ENCODE measurements at places on chromosomes 7 and 10.

DNA sequence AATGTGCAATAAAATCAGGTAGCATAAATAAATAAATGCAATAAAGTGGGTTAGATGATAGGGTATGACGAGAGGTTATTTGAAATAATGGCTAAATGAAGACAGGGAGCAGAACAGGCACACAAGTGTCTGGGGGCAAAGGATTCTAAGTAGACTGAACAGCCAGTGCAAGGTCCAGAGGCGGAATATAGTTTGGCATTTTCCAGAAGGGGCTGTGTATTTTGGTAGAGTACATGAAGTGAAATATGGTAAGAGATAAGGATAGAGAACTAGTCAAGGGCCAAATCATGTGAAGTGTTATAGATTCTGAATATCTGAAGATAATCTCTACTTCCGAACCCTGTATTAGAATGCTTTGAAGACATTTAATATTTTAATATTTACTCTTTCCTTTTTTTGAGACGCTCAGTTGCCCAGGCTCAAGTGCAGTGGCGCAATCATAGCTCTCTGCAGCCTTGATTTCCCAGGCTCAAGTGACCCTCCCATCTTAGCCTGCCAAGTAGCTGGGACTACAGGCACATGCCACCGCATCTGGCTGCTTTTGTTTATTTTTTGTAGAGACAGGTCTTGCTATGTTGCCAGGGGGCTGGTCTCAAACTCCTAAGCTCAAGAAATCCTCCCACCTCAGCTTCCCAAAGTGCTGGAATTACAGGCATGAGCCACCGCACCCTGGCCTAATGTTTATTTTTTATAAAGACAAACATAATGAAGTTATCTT lies 44.4 kb upstream of the CD36 start:
- no peak for DNase-seq

DNA sequence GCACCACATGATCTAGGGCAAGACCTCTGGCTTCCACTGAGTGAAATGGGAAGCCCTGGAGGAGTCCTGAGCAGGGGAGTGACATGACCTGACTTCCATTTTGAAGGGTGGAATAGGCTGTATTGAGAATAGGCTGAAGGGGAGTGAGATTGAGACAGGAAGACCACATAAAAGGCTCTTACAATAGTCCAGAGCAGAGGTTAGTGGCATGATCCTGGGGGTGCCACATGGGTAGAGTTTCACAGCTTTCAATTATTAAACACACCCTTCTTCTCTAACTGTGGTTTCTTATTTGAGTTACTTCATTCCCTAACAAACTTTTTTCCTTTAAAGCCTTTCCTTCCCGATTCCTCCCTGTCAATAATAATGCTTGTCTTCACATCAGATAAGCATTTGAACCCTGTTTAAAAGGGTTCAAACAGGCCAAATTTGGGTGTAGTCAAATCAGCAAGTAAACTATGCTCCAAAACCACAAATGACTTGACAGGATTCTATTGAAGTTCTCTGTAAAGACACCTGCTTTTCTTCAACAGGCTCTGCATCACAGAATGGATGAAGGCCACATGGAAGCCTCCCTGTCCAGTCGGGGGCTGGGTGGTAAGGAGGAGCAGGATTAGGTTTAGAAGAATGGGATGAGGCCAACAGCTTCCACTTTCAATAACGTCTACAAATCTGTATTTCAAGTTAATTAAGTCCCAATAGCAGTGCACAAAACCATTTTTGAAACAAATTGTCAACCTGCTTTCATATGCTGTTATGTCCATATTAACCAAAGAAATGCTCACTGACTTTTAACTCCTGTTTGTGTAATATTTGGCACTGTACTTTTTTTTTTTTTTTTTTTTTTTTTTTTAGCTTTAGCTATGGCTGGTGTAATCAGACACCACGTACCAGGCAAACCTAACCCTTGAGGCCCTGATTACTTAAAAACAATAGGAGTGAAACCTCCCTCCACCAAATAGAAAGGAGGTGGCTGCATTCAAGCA lies 131.9 kb downstream of the NRCAM start:
- DNase-seq: no peak

GRCh38 chr10:29669149-29669548 lies 34.4 kb upstream of the SVIL start:
- no peak for DNase-seq

GRCh38 chr10:112807013-112807412 lies 143.0 kb upstream of the TCF7L2 start:
- no peak for DNase-seq

DNA sequence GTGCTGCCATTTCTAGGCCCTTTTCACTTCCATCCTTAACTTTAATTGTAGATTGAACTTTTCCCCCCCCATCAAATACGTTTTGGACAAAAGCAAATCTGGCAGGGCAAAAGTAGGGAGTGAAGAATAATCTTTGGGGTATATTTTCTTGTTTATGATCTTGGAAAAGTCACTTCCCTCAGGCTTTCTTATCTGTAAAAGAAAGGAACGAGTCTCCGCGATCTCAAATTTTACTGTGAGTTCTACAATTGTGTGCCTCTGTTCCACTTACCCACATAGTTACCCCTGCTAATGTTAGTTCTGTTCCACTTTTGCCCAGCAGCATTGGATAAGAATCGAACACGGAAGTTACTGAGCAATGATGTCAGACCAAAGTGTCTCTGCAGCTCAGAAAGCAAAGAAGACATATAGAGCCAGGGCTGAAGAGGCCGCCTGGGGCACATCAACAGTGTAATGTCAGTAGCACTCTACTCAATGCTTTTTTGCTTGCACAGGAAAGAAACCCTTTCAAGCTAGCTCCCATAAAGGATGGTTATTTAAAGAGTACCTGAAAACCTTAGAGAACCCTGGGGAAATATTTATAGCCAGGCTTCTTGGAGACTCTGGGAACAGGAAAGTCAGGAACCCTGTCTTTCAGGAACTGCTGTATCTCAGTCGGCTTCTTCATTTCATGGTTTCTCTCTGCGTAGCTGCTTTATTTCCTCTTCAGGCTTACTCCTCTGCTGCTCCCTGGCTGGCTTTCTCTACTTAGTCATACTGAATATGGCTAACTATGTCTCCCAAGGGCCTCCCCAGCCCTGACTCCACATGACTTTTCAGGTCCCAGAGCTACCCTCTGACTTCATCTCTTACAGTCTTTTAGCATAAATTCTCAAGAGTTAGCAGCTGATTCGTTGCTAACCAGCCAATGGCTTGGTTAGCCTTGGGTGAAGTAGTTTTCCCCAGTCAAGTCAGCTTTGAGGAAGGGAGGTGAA lies 123.7 kb upstream of the FAM3C start:
- DNase-seq: no peak

DNA sequence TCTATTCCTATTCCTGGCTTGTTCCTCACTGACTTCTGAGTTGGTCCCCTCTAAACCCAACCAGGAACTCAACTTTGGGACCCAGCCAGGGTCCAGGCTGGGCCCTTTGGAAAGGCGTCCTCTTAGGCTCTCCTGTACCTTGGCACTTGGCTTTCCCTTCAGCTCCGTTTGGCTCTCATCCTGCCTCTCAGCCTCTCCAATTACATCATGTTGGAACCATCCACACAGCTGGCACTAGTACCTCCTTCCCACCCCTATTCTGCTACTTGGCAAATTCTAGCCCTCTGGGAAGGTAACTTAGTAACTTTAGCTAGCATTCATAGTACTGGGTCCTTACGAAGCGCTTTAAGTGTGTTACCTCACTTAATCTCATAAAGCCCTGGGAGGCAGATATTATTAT lies 205.3 kb upstream of the HABP2 start:
- DNase-seq: no peak

DNA sequence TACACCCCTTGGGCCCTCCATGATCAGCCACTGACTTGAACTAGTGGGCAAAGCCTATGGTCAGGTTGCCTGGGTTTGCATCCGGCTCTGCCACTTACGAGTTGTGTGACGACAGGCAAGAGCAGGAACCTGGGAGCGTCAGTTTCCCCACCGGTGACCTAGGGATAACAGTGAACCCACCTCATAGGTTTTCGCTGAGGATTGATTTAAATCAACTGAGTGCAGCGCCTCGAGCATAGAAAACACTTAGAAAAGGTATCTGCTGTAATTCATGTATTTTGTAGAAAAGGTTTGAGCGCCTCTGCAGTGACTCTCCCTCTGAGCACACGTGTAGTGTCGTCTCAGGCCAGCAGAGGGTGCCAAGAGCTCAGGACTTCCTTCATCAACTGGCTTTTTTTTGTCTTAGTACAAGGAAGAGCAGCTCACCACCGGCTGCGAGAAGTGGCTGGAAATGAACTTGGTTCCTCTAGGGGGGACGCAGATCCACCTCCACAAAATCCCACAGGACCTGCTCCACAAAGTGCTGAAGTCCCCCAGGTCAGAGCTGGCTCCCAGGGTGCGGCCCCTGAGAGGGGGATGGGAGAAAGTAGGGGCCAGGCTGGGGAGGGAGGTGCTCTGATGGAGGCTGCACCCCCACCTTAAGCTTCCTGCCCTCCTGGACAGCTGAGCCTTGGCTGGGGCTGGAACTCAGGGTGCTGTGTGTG lies 27.7 kb downstream of the BTBD16 start:
- peak; percentile 10 for DNase-seq

DNA sequence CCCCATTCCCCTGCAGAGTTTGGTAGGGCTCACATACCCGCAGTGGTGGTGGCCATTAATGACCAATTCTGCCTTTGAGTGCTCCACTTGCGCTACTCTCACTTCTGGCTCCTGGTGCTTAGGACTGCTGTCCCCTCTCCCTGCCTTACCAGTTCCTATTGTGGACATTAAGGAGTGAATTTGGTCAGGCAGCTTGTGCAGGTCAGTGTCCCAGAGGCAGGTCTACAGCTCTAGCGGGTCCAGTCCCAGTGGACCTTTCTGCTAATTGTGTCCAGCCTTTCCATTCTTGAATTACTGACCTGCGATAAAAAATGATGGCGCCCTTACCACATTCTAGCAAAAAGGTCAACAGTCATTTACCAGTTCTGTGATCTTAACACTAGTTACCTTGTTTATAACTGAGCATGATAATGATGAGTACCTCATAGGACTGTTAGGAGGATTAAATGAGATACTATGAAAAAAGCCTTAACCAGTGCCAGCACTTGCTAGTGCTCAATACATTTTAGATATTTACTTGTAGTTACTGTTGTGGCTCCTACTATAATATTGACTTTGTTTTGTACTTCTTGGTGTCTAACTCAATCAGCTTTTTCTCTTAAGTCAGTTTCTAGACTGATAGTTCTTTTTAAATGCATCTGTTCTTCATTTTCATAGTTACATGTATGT lies 14.1 kb downstream of the ST7 start:
- no peak for DNase-seq

- DNase-seq: no peak
Observed at GRCh38 chr10:78805176-78805575, 263.6 kb upstream of the ZMIZ1 start.

DNA sequence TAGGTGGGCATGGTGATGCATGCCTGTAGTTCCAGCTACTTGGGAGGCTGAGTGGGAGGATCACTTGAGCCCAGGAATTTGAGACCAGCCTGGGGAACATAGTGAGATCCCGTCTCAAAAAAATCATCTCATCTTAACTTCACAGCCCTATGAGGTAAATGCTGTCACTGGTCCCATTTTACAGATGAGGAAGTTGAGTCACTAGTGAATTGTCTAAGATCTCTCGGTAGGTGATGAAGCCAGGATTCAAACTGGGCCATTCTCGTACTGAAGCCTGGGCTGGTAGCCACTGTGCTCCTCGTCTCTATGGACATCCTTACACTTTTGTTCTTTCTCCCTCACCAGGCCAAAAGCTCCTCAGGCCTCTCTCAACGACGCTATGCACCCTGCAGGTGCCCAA lies 6.4 kb downstream of the SLIT1 start:
- no peak for DNase-seq

DNA sequence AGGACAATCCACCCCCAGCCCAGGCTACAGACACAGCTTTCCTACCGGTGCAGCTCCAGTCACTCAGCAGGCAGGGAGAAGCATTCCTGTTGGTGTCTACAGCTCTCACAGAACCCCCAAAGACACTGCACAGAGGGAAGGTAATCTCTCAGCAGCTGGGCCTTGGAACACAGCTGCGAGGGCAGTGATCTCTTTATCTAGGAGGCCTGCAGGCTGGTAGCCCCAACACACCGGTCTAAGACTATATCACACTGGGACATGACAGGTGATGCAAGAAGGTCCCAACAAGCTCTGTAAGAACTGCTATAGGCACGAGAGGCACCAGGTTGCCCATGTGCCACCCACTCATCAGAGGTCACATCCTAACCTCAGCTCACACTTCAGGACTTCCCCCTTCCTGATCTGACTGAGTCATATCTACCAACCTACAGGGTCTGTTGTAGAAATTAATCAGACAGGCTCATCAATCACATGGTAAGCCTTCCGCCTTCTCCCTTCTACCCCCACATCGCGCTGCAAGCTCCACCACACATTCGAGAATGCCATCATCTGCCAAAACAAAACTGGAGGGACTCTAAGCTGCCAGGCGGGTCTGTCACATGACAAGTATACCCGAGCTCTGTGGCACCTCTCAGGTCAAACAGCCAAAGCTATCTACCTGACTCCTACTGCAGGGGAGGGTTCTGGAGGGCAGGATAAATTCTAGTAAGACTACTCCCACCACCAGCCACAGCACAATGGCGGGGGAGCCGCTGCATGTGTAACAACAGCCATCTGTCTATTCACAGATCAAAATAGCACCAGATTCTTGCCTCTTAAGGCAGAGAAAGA lies 26.1 kb downstream of the FAM53B start:
- peak; percentile 17 for DNase-seq

GRCh38 chr10:60703266-60704041 lies 74.8 kb upstream of the CDK1 start:
- no peak for DNase-seq

GRCh38 chr10:76350583-76350982 lies 919.2 kb downstream of the LRMDA start:
- DNase-seq: no peak

DNA sequence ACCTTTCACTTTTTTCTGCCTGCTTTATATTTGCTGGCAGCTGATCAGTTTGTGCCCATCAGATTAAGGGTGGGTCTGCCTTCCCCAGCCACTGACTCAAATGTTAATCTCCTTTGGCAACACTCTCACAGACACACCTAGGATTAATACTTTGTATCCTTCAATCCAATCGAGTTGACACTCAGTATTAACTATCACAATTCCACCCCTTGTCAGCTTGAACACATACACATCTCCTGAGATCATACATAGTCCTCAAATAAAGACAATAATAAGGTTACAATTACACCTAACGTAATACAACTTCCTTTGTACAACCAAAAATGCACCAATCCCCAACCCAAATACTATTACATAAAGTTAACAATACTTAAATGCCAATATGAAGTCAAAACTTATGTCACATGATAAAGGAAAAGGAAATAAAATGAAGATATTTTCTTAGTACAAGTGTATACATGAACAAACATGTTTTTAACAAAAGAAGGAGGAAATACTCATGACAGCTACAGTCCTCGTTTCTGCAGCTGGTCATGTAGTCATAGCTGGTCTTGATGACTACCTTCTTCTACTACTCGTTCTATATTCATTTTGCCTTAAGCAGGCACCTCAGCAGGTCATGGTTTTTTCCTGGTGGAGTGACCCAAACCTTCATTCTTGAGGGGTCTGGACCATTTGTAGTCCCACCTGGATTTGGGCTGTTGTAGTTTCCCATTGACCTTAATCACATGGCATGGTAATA lies 96.7 kb upstream of the CABCOCO1 start:
- DNase-seq: no peak
